ENCODE measurements at places on chromosomes 1 and 21. TPM values are rescaled to one million over a fixed set of nuclear protein-coding genes. Genes with fewer than 3 reads are reported as not detected.

DNA sequence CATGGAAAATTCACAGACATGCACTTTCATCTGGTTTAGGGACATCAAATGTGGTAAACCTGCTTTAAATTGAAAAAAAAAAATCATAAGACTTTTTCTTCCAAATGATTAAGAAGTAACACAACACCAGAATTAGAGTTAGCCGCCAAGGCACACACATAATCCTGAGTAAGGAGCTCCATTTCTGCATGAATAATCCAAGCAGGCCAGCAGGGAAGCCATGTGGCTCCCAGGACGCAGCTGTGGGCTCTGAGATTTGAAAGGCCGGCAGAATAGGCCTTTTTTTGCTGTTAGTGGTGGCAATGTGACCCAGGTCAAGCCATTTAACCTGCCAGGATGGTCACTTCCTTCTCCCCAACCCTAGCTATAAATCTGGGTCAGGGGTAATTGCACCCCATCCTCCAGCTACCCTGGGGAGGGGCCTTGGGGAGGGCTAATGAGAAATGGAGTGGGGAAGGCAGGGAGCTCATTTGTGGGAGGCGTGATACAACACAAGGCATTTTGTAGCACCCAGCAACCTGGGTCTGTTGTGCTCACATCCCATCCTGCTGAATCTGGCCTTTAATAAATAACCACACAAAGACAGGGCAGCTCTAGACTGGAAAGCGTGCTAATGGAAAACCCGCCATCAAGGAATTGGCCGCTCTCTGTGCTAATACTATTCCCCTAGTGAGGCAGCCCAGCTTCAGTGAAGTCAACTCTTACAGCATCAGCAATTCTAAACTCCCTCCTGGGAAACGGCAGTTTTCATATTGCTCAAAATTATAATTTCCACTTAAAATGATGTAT lies 178.5 kb downstream of the RHOU start:
- no peak for DNase-seq

- no peak for DNase-seq
These were observed 3.9 kb upstream of the CNIH3 start for GRCh38 chr1:224612246-224612645.

GRCh38 chr1:76234061-76234460 lies 159.5 kb downstream of the ST6GALNAC3 start:
- DNase-seq = no peak

- DNase-seq = no peak
These were observed 5.0 kb downstream of the KDM5B start for GRCh38 chr1:202802998-202803932.

DNA sequence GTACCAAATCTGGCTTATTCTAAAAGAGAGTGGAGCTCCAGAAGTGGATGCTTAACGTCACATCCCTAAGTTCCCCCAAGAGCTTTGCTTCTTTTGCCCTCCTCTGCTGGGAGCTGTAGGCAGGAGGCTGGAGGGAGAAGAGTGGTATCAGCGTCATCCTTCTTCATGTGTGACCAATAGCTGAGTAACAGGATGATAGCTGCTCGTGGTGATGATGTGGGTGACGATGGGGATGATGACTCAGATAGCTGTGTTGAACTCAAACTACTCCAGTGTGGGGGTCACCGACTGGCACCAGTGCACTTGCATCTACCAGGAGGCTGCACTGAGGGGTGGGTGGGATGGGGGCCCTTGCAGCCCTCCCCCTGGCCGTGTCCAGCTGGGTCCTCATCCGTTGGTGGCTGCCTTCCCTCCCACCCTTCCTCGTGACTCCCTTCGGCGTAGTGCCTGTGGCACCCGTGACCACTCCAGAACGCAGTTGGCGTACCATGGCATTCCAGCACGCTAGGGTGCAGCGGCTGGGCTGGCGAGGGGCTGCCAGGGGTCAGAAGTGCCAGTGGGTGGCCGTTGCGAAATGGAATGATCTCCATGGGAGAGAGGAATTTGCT lies 1.1 kb downstream of the IGFN1 start:
- DNase-seq = no peak

DNA sequence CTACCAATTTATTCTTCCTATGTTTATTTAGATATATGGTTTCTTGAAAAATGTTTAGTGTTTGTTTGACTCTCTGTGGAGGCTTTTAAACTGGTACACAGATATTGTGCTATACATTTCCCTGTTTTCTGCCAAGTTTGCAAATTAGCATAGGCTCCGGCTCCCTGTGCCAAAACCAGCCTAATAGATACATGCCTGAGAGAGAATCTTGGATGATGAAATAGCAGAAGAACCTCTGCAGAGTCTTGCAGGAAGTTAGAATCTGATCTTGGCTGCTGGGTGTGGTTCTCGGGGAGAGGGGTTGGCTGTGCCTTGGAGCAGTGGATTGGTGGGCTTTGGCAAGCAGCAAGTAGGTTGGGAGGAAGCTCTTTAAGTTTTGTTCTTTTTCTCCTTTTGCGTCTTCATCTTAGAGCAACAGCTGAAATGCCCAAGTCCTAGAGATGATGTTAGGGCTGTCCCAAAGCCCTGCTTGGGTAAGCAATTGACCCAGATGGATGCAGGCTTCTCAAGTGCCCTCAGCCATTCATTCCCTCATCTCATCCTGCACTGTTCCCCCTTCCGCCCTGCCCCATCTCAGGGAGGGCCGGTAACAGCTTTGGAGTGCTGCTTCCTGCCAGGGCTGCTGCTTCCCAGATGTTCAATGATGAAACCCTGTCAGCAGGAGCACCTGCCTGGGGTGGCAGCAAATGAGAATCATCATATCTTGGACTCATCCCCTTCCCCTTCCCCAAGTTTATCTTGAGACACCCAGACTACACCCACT lies 9.3 kb downstream of the PLA2G2A start:
- no peak for DNase-seq

DNA sequence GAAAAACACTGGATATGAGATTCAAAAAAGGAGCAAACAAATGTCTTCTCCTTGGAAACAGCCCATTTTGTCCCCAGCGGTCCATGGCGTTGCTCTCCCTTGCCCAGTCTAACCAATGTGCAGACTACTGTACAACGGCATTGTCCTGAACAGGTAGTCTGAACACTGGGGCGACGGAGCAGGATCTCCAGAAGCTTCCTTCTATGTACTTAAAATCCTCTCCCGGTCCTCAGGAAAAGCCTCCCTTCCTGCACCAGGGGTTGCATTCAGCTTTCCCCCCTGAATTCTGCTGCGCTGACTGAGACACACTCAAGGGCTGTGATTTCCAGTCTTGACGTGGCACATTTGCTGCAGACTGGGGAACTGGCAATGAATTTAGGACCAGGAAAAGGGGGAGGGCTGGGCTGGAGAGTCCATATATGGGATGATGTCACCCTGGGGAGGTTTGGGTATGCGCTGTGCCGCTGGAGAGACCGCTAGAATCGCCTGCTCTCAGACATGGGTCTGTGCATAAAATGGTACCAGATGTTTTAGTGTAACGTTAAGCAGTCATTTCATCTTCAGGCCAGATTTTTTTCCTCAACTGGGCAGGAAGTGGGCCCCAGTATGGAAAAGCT lies 275.9 kb upstream of the C1orf105 start:
- DNase-seq = peak; percentile 84

DNA sequence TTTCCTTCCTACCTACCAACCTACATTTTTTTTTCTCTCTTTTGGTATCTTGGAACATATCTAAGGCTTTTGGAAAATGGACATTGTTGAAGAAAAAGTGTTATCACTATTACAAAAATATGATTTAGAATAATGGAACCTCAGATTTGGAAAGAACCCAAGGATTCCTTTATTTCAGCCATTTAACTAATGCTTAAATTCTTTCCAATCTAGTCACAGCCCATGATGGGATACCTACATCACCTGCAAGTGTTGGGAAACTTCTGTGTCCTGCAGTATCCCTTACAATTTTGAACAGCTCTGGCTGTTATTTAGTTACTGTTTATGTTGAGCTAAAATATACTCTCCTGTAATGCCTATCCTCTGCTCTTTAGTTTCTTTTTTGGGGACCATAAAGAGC lies 22.3 kb upstream of the APOBEC4 start:
- no peak for DNase-seq

- DNase-seq = no peak
These were observed 30.6 kb upstream of the MCOLN3 start for GRCh38 chr1:85078903-85079302.

- DNase-seq = no peak
These were observed 190.5 kb downstream of the RYR2 start for GRCh38 chr1:237232501-237232900.

DNA sequence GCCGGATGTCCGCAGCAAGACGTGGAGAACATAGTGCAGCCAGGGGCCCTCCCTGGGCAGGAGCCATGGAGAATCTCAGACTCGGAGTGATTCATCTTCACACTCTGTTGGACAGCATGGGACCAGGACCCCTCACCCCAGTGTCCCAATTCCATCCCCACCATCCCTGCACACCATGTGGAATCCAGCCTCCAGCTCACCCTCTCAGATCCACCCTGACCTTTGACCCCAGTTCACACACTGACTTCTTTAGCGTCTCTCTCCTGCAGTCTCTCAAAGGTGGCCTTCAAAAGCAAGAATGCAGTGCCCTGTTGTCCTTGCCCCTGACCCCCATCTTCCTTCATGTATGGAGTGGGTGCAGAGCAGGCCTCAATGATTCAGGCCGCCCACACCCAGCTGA lies 2.1 kb upstream of the TNNI1 start:
- DNase-seq = no peak

GRCh38 chr21:34702341-34703170 lies 33.8 kb downstream of the CLIC6 start:
- peak; percentile 68 for DNase-seq

DNA sequence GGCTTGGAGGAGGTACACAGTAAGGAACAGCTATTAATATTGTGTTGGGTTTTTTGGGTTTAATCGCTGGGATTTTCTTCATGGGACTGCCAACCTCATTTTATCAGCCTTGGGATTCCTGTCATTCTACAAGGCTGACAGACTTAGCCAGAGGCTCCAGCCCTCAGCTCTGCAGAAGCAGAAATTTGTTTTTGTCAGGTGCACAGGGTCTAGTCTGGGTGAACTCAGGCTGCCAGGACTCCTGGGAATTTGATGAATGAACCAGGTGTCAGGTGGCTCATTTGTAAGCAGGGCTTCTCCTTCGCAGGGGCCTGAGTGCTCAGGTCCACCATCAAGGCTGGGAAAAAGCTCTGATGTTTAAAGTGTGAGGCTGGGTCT lies 11.5 kb upstream of the ZNF362 start:
- DNase-seq = no peak

DNA sequence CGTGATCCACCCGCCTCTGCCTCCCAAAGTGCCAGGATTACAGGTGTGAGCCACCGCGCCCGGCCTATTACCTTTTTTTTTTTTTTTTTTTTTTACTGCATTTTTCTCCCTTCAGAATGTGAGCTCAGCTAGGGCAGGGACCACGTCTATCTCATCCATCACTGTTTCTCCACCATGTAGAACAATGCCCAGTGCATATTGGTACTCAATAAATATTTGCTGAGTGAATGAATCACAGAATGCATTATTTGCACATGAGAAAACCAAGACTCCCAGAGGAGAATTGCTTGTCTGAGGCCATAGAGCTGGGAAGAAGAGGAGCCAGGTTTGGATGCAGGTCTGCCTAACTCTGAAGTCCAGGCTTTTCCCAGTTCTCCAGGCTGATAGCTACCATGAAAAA lies 8.2 kb upstream of the SLC9A1 start:
- DNase-seq = no peak

DNA sequence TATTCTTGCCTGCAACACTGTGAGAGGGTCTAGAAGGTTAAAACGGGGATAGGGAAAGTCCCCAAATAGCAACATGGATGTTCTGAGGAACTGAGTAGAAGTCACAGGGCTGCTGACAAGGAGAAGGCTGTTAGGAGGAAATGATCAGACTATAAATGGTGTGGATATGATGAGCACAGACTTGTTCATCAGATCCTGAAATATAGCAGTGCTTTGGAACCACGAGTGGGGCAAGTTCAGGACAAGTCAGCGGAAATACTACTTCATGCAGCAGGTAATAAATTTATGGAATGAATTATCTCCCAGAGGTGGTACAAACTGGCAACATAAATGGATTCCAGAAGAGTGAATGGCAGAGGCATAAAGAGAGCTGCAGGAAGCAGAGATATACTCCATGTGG lies 3.2 kb upstream of the KIAA0040 start:
- no peak for DNase-seq

GRCh38 chr1:231279081-231279480 lies 38.1 kb downstream of the GNPAT start:
- DNase-seq = no peak

DNA sequence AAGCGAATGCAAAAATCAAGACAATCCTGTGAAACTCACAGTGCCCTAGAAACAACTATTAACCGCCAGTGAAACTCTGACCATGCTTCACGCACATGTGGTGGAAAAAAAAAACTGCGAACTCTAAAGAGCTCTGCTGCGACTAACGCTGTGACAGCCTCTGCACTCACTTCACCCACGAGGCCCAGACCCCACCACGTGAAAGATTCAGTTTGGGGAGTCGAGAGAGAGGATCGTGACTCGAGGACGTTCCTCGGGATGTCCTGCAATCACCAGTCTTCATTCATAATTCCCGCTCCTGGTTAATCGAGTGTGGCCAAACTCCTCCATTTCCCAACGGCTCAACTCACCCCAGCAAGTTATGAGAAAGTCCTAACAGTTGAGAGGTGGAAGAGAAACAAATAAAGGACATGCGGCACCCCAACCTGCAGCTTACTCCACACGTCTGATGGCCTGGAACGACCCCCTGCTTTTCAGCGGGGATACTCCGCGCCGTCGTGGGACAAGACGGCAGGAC lies 1.1 kb downstream of the SERBP1 start:
- no peak for DNase-seq

GRCh38 chr1:185561629-185562028 lies 172.6 kb upstream of the HMCN1 start:
- DNase-seq = no peak

DNA sequence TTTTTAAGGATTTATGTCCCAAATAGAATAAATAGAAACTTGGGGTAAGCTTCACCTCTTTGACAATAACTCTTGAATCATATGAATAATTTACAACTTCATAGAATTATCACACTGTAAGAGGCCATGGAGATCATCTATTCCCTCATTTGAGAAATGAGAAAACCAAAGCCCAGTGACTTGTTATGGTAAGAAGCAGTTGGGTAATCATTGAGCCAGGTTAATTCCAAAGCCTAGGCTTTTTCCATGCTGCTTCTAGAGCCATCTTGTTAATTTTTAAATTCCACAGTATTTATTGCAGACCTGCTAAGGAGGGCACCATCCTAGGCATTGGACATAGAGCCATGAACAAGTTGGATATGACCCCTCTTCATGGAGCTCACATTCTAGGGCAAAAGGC lies 160.5 kb downstream of the CDC7 start:
- no peak for DNase-seq

DNA sequence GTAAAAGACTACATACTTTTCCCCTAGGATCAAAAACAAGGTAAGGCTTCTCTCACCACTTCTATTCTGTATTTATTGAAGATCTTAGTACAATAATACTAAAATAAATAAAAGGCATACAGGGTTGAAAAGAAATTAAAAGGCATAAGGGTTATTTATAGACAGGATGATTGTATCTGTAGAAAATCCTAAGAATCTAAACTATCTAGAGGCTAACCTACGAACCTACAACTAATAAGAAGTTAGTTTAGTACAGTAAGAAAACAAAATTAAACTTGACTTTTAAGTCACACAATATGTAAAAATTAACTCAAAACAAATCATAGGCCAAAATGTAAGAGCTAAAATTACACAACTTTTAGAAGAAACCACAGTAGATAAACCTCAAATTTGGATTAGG lies 50.4 kb upstream of the ADAM30 start:
- no peak for DNase-seq

GRCh38 chr1:91672601-91673161 lies 172.0 kb downstream of the CDC7 start:
- DNase-seq = no peak

Gene NBPF4
- not detected for total RNA-seq

Gene OR2AK2
- total RNA-seq = not detected

Gene SLC35F3
- not detected for total RNA-seq

Gene OR10J1
- not detected for total RNA-seq

Gene SH2D1B
- 4.0 TPM for total RNA-seq

Gene ZBTB8A
- total RNA-seq = 3.2 TPM

Gene HEYL
- total RNA-seq = 6.2 TPM

All from psoas muscle (tissue), 8 donors.